ENCODE measurements at places on chromosomes 16 and 17.

GRCh38 chr17:40598619-40599467, 33.6 kb upstream of the CCR7 start:
- DNase-seq, result no peak

- no peak for DNase-seq
Observed at GRCh38 chr16:14511800-14512135, 118.3 kb downstream of the PARN start.

DNA sequence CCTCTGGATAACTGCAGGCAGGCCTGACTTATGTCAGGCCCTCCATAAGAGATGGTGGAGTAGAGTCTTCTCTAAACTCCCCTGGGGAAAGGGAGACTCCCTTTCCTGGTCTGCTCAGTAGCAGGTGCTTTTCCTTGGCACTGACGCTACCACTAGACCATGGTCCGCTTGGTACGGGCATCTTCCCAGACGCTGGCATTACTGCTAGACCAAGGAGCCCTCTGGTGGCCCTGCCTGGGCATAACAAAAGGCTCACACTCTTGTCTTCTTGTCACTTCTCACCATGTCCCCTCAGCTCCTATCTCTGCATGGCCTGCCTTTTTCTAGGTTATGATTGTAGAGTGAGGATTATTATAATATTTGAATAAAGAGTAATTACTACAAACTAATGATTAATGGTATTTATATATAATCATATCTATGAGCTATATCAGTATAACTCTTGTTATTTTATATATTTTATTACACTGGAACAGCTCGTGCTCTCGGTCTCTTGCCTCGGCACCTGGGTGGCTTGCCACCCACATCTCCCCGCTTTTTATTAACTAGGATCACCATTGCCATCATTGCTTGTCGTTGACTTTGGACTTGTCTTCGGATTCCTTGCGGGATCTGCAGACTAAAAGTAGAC, 59.8 kb upstream of the ARL4D start:
- DNase-seq, result peak; percentile 72

DNA sequence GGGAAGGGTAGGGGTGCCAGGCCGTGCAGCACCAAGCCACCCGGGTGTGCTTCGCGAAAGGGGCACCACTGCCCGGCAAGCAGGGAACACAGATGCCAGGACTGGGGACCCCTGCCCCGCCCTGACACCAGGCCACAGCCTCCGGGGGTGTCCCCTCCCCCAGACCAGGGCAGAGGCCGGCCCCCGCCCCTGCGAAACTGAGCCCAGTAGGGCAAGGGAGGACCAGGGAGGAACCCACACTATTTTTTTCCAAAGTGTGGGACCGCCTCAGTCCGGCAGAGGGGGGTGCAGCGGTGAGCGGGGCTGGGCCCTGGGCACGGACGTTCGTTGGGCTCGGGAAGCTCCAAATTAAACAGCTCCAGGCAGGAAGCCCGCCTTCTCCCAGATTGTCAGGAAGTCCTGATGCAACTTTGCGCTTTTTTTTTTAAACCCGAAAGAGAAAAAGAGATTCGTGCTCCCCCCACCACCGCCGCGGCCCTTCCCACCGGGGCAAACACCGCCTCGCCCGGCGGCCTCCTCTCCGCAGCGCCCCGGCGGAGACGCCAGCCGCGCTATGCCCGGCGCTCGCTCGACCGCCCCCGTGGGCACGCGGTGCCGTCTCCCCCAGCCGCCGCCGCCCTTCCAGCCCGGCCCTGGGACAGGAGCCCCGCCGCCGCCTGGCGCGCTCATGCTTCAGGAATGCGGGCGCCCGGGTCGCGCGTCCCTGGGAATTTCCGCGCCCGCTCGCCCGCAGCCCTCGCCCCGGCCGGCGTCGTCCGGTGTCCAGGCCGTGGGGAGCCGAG, 755 bp downstream of the PIEZO1 start:
- DNase-seq, result no peak

DNA sequence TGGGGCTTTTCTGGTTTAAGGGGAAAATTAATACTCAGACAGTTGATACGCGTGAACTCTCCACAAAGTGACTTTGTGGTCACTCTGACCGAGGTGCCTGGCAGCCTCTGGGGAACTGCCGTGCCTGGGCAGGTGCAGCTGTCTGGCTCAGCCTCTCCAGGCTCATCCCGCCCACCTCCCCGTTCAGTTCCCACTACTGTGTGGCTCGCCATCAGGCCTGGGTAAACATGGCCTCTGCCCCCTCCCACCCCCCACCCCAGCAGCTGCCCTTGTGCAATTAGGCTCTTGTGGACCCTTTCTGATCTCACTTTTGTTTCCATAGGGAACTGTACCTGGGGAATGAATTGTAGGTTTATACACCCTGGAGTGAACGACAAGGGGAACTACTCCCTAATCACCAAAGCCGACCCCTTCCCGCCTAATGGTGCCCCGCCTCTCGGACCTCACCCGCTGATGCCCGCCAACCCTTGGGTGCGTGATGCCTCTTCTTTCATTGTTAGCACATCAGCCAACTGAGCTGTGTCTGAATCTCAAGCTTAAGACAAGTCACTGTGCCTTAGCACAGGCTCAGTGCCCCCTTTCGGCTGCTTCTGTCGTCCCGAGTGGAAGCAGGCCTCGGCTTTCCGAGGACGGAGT, 27.8 kb downstream of the ZC3H18 start:
- DNase-seq, result no peak

DNA sequence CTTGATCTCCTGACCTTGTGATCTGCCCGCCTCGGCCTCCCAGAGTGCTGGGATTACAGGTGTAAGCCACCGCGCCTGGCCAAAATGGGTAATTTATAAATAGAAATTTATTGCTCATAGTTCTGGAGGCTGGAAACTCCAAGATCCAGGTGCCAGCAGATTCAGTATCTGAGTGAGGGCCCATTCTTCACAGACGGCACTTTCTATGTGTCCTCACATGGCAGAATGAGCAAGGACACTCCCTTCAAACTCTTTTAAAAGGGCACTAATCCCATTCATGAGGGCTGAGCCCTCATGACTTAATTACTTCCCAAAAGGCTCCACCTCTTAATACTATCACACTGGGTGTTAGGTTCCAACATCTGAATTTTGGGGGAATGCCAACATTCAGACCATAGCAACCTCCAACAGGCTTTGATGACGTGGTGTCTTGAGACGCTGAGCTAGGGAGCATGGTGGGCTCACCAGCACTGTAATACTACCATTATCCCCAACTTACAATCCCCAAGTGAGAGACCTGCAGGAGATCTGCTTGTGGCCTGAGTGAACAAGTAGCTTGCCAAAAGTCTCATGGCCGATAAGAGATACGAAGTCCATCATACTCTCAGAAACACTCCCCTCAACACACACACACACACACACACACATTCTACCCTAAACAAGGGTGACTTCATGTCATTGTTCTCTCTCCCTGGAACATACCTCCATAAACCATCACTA, 8.5 kb downstream of the CMTM4 start:
- no peak for DNase-seq

- DNase-seq, result no peak
Observed at GRCh38 chr17:66417300-66417719, 114.9 kb downstream of the PRKCA start.

DNA sequence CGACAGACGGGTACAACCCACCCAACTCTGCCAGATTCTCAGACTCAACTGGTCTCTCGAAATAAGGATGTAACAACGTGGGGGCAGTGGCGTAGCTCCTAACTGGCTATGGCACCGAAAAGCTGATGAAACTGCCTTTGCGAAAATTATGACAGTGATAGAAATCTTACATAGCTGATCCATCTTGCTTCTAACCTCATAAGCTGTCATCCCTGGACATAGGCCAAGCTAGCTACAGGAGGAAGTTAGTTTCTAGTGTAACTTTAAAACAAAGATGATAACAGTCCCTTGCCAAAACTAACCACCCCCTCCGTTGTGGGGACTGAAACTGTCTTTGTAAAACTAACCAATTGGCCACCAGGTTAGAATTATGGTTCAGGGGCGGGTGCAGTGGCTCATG, 220.1 kb downstream of the SLC39A11 start:
- DNase-seq, result no peak

DNA sequence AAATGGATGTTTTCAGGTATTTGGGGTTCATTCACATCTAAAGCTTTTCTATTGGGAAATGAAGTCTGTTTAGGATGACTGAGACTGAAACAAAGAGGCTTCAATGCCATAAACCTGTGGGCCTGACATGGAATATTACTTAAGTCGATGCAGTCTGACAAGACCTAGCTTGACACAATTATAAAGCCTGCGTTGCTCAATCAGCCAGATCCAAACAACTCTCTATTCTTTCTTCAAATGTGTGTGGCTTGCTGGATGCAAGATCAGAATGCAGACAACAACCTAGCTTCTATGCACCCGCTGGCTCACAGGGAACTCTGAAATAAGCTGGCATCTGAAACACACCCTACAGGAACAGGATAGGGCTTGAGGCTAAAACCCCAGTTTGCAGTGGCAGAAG, 40.0 kb downstream of the RFFL start:
- DNase-seq, result no peak
